ENCODE measurements at places on chromosomes 1 and 21.

GRCh38 chr1:187306710-187307415 lies 478.1 kb downstream of the PLA2G4A start:
- no peak for DNase-seq

DNA sequence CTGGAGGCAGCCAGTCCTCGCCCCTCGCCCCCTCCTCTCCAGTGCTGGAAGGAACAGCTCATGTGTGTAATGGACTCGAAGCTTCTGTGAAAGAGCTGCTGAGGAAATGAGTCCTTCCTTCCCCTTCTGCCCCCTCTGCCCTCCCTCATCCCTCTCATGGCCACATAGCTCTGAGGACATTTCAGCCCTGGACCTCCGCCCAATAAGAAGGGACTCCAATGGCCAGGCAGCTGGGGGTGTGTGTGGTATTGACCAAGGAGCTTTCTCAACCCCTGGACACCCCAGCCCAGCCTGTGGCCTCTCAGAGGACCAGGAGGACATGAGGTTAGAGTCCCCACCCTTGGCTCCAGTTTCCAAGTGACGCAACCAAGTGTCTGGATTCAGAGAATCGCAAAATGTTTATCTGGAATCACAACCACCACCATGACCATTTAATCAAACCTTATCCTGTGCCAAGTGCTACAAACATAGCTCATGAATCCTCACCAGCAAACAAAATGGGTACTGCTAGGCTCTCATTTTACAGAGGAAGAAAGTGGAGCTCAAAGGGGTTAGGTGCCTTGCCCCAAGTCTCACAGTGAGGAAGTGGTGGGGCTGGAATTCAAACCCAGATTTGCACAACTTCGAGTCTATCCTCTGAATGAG lies 47.8 kb upstream of the ECE1 start:
- no peak for DNase-seq

GRCh38 chr1:239197871-239198270 lies 188.5 kb upstream of the CHRM3 start:
- no peak for DNase-seq

DNA sequence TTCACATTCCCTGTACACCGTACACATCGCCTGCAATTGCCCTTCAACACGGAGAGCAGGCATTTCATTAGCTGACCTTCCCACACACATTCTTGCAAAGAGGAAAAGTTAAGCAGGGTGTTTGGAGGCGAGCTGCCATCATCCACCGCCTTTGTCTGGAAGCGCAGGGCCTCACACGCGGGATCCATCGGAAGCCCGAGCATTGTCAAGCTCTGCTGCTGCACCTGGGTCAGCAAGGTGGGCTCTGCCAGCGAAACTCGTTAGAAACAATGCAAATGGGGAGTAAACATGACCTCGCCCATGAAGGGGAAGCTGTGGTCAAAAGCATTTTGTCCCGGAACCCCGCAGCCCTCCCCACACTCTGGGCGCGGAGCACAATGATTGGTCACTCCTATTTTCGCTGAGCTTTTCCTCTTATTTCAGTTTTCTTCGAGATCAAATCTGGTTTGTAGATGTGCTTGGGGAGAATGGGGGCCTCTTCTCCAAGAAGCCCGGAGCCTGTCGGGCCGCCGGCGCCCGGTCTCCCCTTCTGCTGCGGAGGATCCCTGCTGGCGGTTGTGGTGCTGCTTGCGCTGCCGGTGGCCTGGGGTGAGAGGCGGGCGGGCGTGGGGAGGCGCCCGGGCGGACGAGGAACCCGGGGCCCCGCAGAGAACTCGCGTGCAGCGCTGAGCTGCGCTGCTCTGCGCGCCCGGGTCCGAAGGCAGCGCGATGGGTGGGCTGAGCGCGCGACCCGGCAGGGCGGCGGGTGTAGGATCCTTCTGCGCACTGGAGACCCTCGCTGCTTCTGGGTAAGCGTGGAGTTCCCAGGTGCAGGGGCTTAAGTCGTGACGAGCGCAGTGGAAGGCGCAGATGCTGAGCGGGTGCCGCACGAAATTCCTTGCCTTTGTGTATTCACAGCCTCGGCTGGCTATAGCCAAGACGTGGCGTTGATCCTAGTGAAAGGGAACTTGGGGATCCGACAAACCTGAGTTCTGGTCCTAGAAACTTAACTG lies at the start of gene CR1:
Gene CR1, plus strand, starts transcription at position 357 of the 992 bp plus-strand sequence. Its CDS starts 111 bp downstream, at position 468.
- no peak for DNase-seq

- DNase-seq: no peak
Measured at GRCh38 chr1:173276922-173277800, 70.0 kb upstream of the TNFSF4 start.

- no peak for DNase-seq
Measured at GRCh38 chr1:40302475-40302874, 14.6 kb downstream of the COL9A2 start.

GRCh38 chr1:39877231-39877778 lies 6.0 kb downstream of the TRIT1 start:
- DNase-seq: no peak

DNA sequence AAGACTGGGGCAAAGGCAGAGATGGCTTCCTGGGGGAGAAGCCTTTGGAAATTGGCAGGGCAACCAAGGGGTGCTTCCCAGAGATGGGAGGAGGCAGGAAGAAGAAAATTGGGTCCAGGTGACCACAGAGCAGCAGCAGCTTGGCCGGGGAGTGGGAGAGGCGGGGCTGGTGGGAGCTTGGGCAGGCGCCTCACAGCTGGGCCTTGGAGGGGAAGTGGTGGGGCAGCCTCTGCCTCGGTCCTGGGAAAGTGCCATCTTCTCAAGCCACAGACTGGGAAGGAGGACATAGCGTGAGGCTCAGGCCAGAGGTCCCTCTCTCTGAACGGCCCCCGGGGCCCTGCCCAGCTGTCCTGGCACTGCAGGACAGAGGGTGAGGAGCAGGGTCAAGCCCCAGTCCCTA lies 24.0 kb upstream of the WASF2 start:
- DNase-seq: no peak

DNA sequence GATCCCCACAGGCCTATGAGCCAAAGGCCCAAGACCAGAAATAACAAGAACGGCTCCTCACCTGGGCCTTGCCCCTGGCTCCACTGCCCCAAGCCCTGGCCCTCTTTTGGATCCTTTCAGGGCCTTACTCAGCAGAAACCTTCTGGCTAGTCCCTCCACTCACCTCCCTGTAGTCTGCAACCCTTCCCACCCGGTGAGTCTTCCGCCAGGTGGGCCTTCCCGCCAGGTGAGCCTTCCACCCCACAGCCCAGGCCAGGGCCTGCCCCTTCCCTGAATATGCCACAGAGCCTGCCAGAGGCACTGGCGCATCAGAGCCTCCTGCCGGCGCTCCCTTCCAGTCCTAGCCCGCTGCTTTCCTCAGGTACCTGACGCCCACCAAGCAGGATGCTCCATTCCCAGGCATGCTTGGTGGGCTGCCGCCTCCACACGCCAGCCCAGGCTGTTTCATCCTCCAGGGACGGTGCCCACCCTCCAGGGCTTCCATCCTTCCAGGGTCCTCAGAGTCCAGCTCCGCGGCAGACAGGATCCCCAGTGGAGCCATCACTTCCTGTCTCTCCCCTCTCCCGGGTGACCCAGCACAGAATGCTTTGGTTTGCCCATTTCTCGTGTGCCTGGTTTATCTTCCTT lies 20.9 kb downstream of the LHX4 start:
- DNase-seq: no peak

DNA sequence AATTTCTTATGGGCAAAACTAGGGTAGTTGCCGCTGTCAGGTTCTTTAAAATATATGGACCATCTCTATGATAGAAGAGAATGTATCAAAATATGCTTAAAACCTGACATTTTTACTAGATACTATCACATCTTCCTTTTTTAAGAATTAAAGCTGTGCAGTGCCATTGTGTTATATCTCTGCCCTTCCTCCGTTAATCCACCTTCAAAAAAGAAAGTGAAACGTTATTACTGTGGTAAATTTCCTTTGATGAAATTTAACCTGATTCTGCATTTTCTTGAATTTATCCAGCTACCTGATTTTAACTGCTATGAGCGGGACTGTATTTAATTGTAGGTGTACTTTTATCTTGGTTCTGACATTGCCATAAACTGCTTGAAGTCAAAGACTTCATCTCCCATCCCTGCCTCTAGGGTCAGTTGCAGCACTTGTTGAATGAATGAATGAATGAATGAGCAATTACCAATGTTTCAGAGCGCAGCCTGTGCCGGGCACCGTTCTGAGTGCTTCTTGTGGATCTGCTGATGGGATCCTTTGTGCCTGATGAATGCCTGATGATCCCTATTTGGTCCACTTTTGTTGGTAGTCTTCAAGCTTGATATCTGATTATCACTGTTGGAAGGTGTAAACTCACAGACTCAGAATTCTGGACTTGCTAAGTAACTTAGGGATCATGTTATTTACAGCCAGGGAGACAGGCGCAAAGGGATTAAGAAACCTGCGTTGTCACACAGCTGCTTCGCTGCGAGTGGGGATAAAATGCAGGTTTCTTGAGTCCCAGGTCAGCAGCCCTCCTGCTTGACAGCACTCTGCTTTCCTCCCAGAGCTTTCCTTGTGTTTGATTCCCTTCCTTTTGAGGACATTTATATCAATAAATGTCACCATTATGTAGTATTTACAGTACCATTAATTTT lies 30.1 kb downstream of the SMYD2 start:
- no peak for DNase-seq

DNA sequence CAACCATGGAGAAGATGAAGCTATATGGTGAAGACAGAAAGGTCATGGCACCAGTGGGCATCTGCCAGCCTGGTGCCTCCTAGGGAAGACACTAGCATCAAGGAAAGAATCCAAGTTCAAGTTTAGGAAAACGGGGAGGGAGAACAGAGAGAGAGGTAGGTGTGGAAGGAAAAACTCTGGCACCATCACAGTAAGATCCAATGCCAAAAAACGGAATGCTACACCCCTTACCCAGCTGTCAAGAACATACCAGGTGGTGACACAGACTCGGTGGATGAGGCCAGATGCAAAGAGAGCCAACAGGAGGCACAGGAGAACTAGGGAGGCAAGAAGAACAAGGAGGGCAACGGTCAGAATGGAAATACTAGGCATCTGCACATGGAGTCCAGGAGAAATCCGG lies 3.6 kb downstream of the KRTCAP2 start:
- no peak for DNase-seq

GRCh38 chr1:17274186-17275170 lies 25.6 kb downstream of the PADI3 start:
- no peak for DNase-seq

- no peak for DNase-seq
Measured at GRCh38 chr1:63342402-63342801, 20.0 kb downstream of the FOXD3 start.

- DNase-seq: no peak
Measured at GRCh38 chr21:36980280-36981048, 14.0 kb upstream of the HLCS start.

DNA sequence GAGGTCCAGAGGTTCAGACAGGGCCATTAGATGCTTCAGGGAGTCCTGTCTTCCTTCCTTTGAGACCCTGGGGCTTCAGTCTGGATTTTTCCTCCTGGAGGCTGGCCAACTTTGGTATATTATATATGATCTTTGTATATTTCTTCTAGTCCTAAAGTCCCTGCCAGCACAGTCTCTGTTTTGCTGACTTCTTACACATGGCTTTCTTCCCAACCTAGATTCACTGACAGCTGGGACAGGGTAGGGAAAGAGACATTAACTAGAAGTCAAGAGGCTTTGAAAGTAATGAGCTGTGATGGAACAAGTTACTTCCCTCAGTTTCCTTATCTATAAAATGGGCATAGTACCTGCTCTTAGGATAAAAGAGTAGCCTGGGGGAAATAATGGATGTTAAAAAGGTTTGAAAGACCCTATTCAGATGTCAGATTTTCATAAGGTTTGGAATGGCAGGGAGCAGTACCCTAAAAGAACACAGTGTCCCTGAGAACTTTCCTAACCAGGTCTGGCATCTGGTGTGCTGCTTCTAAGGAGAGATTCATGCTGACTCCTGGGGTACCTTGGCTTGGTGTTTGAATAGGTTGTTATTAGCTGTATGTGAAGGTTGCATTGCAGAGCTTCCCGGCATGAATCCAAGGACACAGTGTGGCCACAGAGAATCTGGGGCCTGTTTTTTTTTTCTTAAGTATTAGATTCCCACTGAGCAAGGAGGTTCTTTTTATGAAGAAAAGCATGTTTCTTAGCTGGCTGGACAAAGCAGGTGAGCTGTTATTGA lies 47.6 kb downstream of the RASSF5 start:
- no peak for DNase-seq

GRCh38 chr1:231674575-231674974 lies 48.0 kb downstream of the DISC1 start:
- DNase-seq: no peak

DNA sequence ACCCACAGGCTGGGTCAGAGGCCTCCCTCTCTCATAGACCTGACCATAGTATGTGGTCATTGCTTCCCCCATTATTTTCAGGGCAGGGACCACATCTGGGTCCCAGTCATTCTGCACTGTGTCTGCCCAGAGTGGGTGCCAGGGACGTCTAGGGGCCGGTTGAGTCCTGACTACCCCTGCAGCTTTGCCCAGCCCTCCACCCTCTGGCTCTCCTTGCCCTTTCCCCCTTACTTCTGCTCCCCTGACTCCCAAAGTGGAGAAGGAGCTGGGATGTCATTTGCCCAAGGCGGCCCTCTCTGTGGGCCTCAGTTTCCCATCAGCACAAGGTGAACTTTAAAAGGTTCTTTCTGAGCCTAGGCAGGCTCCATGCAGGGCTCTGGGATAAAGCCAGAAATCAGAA lies 4.3 kb upstream of the TTC22 start:
- no peak for DNase-seq
